ENCODE measurements at places on chromosomes 16 and 17. TPM values are rescaled to one million over a fixed set of nuclear protein-coding genes. Genes with fewer than 3 reads are reported as not detected.

Gene CHST4
- polyA plus RNA-seq: not detected

Gene NME2
- polyA plus RNA-seq: 324 TPM

Gene C1QTNF8
- not detected for polyA plus RNA-seq

GRCh38 chr16:61721544-61721943 is 314.7 kb downstream of the CDH8 start:
- no peaks in the 10 kb centered on the region for H3K36me3 ChIP-seq
- DNase-seq: no peak
- H3K27ac ChIP-seq: no peak overlapping the region
- no peaks in the 10 kb centered on the region for H3K27me3 ChIP-seq
- no peak overlapping the region for H3K4me3 ChIP-seq

DNA sequence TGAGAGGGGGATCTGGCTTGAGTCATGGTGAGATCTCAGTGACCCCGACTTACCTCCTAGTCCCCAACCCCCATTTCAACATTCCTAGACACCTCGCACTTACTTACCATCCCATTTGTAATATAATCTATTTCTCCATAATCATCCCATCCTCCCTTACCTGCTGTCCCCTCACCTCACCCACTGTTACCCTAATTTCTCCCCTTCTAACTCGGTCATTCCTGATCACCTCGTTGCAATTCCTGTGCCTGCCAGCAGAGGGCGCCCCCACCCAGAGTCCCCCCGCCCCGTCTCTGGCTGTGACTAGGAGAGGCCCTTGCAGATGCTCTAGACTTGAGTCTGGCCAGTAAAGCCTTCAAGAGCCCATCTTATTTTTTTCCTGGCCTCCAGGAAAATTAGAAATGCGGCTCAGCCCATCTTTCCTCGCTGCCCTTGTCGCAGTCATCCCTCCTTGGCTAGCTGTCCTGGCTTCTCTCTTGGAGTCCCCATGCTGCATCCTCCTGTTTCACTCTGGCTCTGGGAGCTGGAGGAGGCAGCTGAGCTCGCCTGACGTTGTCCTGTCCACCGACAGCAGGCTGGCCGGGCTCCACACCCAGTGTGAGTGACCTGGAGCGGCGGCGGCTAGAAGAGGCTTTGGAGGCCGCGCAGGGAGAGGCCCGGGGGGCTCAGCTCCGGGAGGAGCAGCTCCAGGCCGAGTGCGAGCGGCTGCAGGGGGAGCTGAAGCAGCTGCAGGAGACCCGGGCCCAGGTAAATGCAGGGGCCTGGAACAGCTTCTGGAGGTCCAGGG is 5.0 kb downstream of the TBKBP1 start:
- H3K4me3 ChIP-seq: no peak overlapping the region
- no peaks in the 10 kb centered on the region for H3K27me3 ChIP-seq
- H3K4me1 ChIP-seq: peaks cover 33% of the 10 kb centered on the region
- peak; percentile 56 for DNase-seq

- H3K4me1 ChIP-seq: peaks cover 23% of the 10 kb centered on the region
- H3K36me3 ChIP-seq: no peaks in the 10 kb centered on the region
- H3K27me3 ChIP-seq: no peaks in the 10 kb centered on the region
- DNase-seq: no peak
These were observed 880 bp downstream of the SARM1 start for GRCh38 chr17:28372203-28372944.

DNA sequence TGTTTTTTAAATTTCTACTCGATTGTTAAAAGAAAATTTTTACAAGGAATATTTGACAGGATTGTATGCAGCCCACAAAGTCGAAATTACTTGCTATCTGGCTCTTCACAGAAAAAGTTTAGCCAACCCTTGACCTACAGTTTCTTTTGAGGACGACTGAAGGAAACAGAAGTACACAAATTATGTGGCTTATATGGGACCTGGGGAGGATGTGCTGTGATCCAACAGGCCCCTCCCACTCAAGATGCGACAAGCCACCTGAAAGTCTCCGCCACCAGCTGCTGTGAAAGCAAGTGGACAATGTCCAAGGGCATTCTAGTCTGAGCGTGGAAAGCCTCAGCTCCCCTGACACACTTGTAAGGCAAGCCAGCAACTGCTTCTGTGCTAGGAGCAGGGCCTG is 42.4 kb upstream of the SLC25A19 start:
- peaks cover 23% of the 10 kb centered on the region for H3K36me3 ChIP-seq
- H3K4me1 ChIP-seq: peaks cover 15% of the 10 kb centered on the region
- no peak overlapping the region for H3K4me3 ChIP-seq
- no peaks in the 10 kb centered on the region for H3K27me3 ChIP-seq

DNA sequence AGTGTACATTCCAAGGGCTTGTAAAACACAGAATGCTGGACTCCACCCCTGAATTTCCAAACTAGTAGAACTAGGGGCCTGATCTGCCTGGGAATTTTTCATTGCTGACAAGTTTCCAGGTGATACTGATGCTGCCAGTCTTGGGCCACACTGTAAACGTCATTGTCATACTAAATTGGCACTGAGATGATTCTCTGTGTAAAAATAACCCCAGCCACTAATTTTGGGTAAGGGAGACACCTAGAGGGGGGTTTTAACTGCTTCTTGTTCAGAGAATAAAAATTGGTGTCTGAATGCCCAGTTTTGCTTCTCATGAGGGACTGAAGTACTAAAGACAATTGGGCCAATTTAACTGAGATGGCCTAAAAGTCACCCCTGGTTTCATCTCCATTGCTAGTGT is 5.0 kb upstream of the CDH13 start:
- no peak overlapping the region for H3K4me3 ChIP-seq
- H3K27ac ChIP-seq: no peak overlapping the region
- no peaks in the 10 kb centered on the region for H3K4me1 ChIP-seq
- DNase-seq: no peak

GRCh38 chr16:87644596-87644995 is 42.3 kb downstream of the JPH3 start:
- no peaks in the 10 kb centered on the region for H3K4me1 ChIP-seq
- no peak for DNase-seq
- H3K27me3 ChIP-seq: no peaks in the 10 kb centered on the region
- H3K36me3 ChIP-seq: no peaks in the 10 kb centered on the region

DNA sequence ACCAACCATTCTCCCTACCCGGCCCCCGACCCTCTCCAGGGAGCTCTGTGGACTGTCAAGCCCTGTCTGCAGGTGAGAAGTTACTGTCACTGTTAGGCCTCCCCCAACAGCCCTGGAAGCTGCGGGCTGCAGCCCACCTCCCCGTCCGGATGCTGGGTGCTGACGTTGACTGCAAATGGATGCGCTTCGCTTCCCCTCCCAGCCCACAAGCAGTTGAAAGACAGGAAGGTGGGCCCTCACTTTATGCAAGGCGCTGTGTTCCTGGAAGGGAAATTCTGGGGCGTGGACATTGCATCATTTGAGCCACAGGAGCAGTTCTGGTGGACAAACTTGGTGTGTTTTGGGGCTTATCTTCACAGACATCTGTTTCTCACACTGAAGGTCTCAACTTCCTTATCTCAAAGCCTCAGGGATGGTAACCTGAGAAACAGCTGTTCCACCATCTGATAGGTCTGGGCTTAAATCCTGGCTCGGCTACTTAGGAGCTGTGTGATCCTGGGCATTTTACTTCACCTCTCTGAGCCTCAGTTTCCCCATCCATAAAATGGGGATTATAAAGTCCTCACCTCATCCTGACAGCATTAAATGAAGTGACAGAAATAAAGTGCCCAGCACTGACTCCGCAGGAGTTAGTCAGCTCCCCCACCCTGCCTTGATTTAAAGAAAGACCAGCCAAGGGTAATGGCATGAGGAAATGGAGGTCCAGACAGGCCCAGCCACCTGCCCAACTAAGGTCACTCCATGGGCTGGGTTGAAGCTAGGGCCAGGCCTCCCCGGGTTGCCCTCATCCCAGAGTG is 4.6 kb upstream of the DRC7 start:
- peaks cover 7% of the 10 kb centered on the region for H3K4me1 ChIP-seq
- no peak overlapping the region for H3K4me3 ChIP-seq
- H3K27ac ChIP-seq: no peak overlapping the region
- no peaks in the 10 kb centered on the region for H3K27me3 ChIP-seq
- peak; percentile 1 for DNase-seq

DNA sequence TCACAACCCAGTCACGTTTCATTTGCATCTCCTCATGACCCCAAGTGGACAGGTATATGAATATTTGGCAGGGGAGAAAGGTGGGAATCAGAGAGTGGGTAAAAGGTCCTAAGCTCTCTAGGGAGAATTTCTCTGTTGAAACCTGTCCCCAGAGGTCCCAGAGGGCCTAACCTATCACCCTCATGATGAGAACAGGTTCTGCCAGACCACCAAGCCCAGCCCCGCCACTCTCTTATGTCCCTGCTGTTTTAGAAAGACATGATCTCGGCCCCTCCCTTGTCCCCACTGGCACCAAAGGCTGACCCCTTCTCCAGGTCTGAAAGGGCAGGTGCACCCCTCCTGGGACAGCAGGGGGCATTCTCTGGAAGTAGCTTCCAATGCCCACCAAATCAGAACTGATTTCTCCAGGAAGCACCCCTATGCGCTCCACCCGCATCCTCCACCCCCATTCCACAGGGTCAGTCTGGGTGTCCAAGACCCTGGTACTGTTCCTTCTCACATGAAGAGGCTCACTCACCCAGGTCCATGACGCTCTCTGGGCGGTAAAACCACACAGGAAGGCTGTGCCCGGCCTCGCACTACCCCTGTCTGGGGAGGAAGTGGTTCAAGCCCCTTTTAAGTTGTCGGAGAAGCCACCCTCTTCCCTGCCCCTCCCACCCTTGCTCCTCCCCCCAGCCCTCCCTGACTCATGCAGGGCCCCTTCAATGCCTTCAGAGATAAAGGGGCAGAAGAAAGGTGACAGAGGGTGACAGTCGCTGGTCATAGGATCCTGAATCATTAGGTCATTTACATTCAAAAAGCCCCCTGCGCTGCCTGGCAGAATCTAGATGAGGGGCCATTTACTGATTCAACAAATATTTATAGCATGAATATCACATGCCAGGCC is at the start of gene CCR7:
Gene CCR7 (minus strand): TSS at position 590 of the 886 bp plus-strand sequence. CDS start 63 bp downstream, at position 527.
- H3K4me1 ChIP-seq: peaks cover 69% of the 10 kb centered on the region
- H3K36me3 ChIP-seq: peaks cover 6% of the 10 kb centered on the region
- H3K27ac ChIP-seq: peak within 1 kb of the TSS; percentile 95
- no peaks in the 10 kb centered on the region for H3K27me3 ChIP-seq
- DNase-seq: peak; percentile 93
- peak within 1 kb of the TSS; percentile 98 for H3K4me3 ChIP-seq

DNA sequence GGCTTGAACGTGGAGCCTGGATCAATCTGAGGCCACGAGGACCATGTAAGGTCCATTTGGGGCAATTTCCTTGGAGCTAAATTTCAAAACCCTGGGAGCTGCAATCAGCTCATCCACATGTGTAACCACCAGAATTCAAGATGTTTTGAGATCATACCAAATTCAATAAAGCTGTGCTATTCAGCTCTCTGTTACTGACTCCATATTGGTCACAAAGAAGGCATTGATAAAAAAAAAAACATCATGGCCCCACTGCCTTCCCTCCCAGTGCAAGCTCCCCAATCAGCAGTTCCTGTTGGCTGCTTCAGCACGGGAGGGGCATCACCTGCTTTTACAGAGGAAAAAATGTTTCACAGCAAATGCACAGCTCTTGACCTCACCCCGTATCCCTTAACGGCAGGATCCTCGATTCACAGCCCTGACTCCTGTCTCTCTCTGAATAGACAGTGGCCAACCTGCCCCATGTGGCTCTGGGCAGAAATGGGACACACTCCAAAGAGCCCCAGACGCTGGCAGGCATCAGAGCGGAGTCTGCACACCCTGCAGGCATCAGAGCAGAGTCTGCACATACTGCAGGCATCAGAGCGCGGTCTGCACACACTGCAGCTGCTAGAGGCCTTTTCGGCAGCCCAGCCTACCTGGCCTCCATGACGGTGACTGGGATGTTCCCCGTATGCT is 37.1 kb downstream of the FANCA start:
- no peaks in the 10 kb centered on the region for H3K36me3 ChIP-seq
- no peaks in the 10 kb centered on the region for H3K4me1 ChIP-seq
- no peak overlapping the region for H3K4me3 ChIP-seq
- H3K27ac ChIP-seq: no peak overlapping the region
- no peak for DNase-seq
- no peaks in the 10 kb centered on the region for H3K27me3 ChIP-seq

DNA sequence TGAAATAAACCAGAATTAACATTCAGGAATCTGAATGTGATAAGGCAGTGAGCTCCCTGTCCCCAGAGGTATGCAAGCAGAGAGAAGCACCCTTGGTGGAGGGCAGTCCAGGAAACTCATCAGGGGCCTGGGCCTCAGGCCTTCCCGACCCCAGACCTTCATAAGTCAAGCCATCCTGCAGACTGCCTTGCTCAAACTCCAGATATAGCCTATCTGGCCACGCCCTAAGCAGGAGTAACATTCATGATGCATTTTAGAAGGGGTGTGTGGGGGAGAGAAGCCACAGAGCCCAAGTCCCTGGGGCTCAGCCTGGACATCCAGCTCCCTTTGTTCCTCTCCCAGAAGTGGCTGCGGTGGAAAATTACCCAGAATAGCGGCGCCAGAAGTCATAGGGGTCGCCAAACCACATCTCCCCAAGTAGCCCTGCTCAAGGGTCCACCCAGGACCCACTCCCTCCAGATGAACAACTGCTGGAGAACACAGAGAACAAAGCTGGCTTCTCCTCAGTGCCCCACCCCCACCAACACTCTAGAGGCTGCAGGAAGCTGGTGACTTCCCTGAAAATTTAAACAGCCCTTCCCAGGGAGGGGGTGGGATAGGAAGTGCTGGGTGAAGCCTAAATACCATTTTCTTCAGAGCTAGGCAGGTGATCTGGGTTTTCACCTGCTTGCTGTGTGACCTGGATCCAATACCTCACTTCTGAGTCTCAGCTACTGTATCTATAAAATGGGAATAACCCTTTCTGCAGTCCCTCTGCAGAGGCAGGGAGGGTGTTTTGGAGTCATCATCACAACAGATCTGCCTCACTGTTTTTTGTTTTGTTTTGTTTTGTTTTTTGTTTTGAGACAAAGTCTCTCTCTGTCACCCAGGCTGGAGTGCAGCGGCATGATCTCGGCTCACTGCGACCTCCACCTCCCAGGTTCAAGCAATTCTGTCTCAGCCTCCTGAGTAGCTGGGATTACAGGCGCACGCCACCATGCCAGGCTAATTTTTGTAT is 1.5 kb upstream of the SREBF1 start:
- H3K36me3 ChIP-seq: no peaks in the 10 kb centered on the region
- H3K27me3 ChIP-seq: no peaks in the 10 kb centered on the region
- H3K4me3 ChIP-seq: no peak overlapping the region
- peaks cover 56% of the 10 kb centered on the region for H3K4me1 ChIP-seq
- DNase-seq: no peak

Measured in CD4-positive, CD25-positive, alpha-beta regulatory T cell (primary cell).